ENCODE measurements at places on chromosomes 7 and 10.

- no peak for DNase-seq
These were observed 80.7 kb downstream of the ZNF365 start for GRCh38 chr10:62454687-62455397.

- DNase-seq: peak; percentile 31
These were observed 482 bp downstream of the CCDC6 start for GRCh38 chr10:59905731-59906416.

DNA sequence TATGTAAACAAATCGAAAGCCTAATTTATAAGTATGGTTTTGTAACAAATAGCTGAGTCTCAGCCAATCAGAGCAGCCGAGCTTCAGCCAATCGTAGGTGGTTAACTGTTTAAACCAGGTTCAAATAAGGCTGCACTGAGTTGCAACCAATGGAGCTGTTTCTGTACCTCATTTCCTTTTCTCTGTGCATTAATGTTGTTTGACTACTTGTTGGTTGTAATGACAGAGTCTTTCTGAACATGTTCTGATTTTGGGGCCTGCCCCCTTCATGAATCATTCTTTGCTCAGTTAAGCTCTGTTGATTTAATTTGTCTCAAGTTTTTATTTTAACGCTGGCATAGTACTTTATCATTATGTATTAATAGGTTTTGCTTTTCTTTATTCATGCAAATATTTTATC lies 14.6 kb downstream of the OTUD1 start:
- DNase-seq: no peak

DNA sequence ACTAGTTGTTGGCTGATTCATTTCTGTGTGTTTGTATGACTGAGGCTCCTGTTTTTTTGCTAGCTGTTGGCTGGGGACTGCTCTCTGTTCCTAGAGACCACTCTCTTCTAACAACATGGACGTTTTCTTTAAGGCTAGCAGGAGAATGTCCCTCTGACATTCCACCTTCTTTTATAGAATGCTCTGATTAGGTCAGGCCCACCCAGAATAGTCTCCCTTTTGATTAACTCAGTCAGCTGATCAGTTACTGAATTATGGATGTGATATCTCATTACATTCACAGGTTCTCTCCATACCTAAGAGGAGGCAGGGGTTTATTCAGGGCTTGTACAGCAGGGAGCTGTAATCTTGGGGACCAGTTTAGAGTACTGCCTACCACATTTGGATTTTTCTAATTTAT lies 175.6 kb upstream of the RHOBTB1 start:
- DNase-seq: no peak

All from activated naive CD4-positive, alpha-beta T cell treated with Interleukin-2 at 50 U/mL for 16 hours (primary cell).